NCI-H524 (cell line): ENCODE measurements at places on chromosomes 7 and 10.

DNA sequence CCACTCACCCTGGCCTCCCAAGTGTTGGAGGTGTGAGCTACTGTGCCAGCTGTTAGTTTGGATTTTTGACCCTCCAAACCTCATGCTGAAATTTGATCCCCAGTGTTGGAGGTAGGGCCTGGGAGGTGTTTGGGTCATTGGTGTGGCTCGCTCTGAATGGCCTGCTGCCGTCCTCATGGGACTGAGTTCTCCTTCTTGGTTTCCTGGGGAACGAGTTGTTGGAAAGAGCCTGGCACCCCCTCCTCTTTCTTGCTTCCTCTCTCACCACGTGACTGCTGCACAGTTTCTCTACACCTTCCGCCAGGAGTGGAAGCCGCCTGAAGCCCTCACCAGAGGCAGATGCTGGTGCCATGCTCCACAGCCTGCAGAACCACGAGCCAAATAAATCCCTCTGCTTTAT, 253.5 kb downstream of the PHTF2 start:
- peak; percentile 95 for DNase-seq

DNA sequence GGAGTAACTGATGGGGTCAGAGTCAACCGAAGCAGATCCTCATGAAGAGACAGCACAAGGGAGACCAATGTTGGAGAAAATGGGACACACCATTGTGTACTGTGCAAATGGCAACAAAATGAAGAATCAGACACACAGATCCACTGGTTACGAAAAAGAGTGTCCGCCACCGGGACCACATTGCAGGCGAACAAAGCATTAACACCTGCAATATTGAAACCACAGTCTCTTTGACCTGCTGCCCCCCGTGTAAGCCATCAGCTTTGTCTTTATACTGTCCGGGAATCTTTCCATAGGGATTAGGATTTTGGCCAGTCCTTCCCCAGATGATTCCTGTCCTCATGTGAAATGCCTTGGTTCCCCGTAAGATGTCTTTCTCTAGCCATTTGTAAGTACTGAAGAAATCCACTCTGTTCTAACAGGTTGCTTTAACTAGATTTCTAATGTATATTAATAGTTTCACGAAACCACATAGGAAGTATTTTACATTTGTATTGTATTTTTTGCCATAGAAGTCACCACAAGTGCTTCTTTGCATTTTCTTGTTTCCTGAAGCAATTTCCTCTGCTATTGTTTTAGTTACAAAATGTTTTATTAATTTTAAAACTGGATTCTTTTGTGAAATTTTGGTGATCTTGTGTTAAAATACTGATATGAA, 140.8 kb upstream of the NFE2L3 start:
- no peak for DNase-seq

DNA sequence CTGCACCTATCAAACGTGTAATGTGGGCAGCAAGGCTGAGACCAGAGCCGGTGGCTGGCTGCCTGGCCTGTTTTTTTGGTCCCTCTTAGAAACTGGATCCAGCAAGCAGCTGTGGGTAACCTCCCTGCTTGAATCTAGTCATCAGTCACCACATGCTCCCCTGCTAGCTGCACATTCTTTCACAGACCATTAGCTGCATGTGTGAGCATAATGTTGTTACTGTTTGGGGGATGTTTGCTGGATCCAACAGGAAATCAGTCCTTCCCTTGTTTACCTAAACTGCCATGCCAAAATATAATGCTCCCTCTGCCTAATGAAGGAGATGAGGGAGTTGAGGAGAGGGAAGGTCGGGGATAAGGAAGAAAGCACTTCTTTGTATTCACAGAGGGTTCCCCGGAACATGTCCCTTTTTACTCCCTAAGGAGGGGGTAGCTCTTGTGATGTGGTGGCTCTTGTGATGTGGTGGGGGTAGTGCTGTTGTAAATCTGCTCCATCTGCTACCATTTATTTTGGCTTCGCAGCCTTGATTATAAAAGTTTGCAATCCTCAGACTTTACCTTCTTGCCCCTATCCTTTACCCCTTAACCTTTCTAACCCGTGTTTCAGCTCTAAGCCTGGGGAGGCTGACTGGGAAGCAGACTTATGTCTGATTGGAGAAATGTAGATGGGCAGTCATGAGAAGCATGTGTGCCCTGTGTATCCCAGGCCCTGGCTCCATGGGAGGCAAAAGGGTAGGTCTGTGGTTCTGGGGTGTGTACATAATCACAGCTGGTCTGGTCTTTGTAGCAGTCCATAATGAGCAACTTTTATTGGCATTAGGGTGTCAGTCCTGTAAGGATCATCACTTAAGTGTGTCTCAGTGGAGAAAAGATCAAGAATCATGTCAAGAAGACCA, 20.8 kb downstream of the LOXL4 start:
- DNase-seq = no peak

DNA sequence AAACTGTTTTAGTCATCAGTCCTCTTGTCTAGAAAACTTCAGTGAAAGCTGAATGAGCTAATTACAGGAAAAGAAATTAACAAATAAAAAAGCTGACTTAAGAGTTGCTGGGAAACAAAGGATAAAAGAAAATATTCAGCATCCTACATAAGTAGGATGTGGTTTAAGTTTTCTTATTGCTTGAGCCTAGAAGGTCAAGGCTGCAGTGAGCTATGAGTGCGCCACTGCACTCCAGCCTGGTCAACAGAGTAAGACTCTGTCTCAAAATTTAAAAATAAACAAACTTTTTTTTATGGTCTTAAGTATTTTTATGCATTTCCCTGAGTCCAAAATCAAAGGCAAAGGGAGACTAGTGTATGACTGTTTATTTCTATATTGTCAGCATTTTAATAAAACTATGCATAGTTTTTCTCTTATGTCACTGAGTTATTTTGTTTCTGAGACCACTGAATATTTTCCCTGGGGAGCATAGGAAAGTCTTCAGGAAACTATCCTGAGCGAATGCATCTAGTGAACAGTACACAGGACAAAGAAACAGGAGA, 40.0 kb upstream of the LRRN3 start:
- no peak for DNase-seq

GRCh38 chr10:97844678-97845077, 5.0 kb upstream of the GOLGA7B start:
- no peak for DNase-seq

GRCh38 chr7:120583899-120584586, 273.9 kb downstream of the TSPAN12 start:
- DNase-seq = peak; percentile 2

- no peak for DNase-seq
Observed at GRCh38 chr10:74453169-74453568, 302.1 kb downstream of the ADK start.
